ENCODE measurements at places on chromosomes 2 and 18.
A peak's percentile ranks its signal among the peaks of the same experiment; 100 is the strongest.

GRCh38 chr2:220090050-220090449, 462.6 kb downstream of the SLC4A3 start:
- no peak for DNase-seq

DNA sequence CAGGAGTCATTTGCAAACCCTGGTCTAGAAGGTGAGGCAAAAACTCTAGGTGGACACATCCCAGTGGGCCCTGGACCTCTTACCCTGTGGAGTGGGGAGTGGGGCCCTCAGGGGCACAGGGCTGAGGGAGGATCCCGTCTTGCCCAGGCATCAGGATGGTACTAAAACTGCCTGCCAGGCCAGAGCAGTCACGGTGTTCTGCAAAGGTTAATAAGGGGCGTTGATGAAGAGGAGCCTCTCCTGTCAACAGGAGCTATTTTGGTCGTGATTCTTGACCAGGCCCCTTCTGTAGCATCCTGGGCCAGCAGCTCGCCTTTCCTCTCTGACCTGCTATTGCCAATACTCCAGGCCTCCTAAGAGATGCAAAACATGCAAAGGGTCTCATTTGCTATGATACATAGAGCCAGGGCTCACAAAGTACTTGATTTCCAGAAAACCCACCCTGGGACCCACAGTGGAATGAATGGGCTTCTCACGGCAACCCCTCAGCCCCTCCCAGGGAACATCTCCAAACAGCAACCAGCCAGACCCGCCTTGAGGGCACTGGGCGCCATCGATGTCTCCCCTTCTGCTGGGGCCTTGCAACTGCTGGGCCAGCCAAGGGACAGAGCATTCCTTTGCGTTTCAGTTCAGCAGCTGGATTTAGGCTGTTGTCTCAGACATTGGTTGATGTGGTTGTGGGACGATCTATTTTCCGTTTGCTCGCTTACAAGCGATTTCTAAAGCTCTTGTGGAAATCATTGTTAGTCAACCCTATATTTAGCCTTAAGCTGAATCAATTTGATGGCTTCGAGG, 111.1 kb downstream of the PDCL3 start:
- no peak for DNase-seq

DNA sequence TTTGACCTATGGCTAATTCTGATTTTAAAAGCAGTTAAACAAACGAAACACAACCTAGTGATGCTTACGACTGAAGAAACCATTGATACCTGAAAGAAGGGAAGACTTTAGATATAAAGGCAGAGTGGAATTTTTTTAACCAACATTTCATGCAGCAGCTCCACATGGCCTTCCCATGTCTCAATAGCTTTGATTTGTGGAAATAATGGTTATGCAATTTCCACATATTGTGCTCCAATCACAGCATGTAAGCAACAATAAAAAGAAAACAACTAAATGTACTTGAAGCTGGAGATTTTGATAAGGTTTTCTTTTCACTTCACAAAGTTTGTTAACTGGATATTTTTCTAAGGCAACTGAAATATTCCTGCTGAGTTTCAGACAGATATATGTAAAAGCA, 82.0 kb upstream of the SLC39A10 start:
- no peak for DNase-seq

- DNase-seq, result no peak
Observed at GRCh38 chr2:198874472-198874858, 583.3 kb downstream of the SATB2 start.

DNA sequence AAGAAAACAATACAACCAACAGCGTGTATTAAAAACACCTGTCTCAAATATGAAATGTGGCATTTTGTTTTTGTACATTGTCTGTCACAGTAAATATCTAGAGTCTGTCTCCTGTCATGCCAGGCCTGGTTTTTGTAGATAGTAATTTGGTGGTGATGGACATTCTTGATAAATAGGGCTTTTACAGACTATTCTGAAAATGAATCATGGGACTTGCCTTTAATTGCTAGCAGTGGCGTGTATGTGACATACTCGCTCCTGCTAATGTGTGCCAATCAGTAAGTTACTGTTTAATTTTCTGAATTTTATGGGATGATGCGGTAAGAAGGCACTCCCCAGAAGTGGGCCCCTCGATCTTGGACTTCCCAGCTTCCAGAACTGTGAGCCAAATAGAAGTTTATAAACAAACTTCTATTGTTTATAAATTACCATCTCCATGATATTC, 83.7 kb downstream of the TANC1 start:
- DNase-seq, result no peak

- no peak for DNase-seq
Observed at GRCh38 chr2:53886406-53887280, 26.9 kb upstream of the GPR75 start.

DNA sequence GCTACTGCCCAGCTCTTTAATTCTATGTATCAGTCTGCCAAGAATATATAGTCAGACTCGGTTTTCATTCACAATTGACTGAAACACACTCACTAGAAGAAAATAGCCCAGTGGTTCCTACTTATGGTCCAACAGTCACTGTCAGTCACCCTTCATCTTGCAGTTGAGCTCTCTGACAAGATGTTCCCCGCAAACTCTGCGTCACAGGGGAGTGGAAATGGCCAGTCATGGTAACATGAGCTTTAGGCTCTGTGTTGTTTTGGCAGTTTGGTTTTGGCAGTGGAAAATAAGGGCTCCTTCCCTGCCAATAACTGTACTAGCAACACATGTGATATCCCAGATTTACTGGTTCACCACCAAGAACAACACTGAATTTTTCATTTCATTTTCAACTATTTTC, 122.5 kb downstream of the PRPF40A start:
- DNase-seq, result no peak

DNA sequence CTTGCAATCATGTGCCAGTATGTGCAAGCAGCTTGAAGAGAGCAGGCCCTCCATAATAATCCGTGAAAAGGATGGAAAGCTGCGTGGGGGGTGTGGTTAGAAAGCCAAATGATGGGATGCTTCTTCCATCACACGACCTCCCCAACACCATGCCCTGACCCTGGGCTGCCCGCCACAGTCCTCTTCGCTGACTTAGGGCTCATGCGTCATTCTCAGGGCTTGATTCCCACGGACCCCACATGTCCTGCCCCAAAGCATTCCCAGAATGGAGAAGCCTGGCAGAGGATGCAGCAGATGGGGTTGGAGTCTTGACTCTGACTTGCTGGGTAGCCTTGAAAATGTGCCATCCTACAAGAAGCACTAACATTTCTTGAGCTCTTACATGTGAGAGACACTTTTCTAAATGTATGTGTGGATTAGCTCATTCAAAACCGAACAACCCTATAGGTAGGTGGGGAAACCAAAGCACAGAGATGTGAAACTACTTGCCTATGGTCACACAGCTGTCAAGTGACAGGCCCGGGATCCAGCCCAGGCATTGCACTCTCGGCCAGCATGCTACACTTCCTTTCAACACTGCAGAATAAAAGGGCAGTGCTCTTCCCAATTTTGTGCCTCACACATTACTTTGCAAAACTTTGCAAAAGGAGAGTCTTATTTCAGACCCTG, 3.7 kb downstream of the TNS1 start:
- DNase-seq, result no peak

DNA sequence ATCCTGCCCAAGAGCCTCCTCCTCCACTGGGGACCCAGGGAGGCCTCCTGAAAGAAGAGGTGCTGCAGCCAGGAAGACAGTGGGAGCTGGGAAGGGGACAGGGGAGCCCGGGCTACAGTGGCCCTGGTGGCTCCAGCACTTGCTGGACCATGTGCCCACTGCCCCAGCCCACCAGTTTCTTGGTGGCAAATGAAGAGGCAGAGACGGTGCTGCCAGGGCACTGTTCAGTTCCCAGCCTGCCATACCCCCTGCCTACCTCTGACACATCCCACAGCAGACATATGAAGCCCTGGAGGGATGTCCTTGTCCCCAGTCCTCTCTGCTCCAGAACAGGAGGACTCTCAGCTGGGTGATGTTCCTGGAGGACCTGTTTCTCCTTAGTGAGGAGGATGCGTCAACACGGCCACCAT, 3.7 kb downstream of the RAMP1 start:
- DNase-seq, result no peak

GRCh38 chr2:120448961-120449810, 103.2 kb downstream of the INHBB start:
- DNase-seq, result no peak

GRCh38 chr2:241268306-241268705, 47.2 kb downstream of the HDLBP start:
- no peak for DNase-seq

- no peak for DNase-seq
Observed at GRCh38 chr2:4529738-4530137, 826.4 kb downstream of the DCDC2C start.

GRCh38 chr18:43563780-43564179, 286.5 kb upstream of the SYT4 start:
- peak; percentile 69 for DNase-seq

- DNase-seq, result no peak
Observed at GRCh38 chr2:81412681-81413080, 1108.1 kb upstream of the LRRTM1 start.
